WERI-Rb-1 (cell line): ENCODE measurements at places on chromosomes 3 and 15.

GRCh38 chr3:134797057-134797740 lies 2.1 kb downstream of the EPHB1 start:
- no peak for DNase-seq

DNA sequence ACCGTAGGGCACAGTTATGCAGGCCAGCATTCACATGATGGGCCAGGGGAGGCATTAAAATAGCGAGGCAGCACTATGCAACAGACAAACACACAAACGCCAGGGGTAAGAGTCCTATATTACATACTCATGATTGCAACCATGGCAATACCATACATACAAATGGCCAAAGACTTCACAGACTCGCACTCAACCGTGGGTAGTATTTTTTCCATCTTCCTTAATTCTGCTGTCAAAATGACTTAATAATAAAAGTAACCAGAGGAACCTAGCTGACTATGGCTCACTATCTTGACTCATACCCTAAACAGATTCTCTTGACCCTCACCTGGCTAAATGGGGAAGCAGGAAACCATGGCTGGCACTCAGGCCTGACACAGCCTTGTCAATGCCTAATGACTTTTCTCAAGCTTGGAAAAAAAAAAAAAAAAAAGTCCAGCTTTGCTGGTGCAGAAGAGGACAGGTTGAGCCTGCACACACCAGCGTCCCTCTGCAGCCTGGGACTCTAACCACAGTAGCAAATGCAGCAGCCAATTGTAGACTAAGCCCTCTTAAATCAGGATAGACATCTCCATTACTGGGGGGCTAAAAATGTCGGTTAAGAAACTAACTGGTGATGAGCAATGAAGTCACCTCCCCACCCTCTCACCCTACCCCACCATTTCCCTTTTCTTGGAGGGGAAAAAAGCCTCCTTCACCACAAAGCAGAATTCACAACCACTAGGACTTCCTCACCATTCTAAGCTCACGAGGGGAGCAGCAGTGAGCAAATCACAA lies 23.1 kb downstream of the CCDC12 start:
- DNase-seq: no peak

- DNase-seq: no peak
Measured at GRCh38 chr3:58555203-58555602, 18.2 kb upstream of the ACOX2 start.

GRCh38 chr3:11626084-11626463 lies 17.6 kb downstream of the VGLL4 start:
- DNase-seq: no peak
